Cerebellar cortex (tissue), 1 donor: ENCODE measurements at places on chromosomes 7 and 10.

DNA sequence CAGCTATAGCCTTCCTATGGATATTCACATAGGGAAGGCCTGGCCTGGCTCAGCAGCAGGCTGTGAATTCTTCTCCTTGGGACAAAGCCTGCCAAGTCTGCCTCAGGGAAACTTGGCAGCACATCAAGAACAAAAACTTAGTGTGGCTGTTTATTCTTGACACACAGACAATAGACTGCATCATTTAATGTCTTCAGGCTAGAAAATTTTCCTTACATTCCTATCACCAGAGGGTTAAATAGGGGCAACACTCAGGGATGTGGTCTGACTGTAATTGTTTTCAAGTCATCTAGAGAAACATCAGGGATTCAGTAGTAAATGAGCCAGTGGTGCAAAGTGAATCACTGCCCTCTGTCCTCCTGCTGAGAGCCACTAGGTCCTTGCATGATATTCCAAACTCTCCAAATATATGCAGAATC lies 137.3 kb downstream of the SEMA3C start:
- DNase-seq, result peak; percentile 36

GRCh38 chr7:86904949-86905834 lies 154.3 kb downstream of the ELAPOR2 start:
- DNase-seq, result peak; percentile 31

- no peak for DNase-seq
Observed at GRCh38 chr7:16846601-16847165, 35.1 kb downstream of the AGR3 start.

GRCh38 chr10:78768876-78769275 lies 299.9 kb upstream of the ZMIZ1 start:
- DNase-seq, result no peak

GRCh38 chr7:74400420-74401136 lies 53.1 kb upstream of the GTF2IRD1 start:
- DNase-seq, result no peak

DNA sequence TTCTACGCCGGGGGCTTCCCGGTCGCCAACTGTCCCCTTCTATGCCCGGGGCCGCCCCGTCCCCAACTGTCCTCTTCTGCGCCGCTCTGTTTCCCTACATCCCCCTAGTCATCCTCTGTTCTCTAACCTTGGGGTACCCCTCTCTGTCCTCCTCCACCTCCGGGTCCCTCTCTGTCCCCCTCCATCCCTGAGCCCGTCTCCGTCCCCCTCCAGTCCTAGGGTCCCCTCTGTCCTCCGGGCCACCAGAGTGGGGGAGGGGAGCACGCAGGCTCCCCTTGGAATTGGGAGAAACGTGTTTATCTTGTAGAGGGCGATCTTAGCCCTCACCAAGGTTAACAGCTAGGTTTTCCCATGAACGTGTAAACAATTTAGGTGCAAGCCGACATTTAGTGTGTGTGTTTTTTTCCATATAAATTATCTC lies 852 bp upstream of the KLF6 start:
- peak; percentile 66 for DNase-seq

- DNase-seq, result no peak
Observed at GRCh38 chr10:84204610-84205009, 10.3 kb downstream of the CDHR1 start.
